ENCODE measurements at places on chromosomes 2 and 18.

GRCh38 chr18:2978661-2979106 is 34.3 kb downstream of the LPIN2 start:
- DNase-seq = peak; percentile 57

- DNase-seq = peak; percentile 34
These were observed 39.9 kb upstream of the SMAD7 start for GRCh38 chr18:48990481-48991318.

GRCh38 chr2:238580486-238580885 is 153.8 kb downstream of the ASB1 start:
- DNase-seq = no peak

- no peak for DNase-seq
These were observed 16.4 kb downstream of the SLC66A2 start for GRCh38 chr18:79935098-79935480.

DNA sequence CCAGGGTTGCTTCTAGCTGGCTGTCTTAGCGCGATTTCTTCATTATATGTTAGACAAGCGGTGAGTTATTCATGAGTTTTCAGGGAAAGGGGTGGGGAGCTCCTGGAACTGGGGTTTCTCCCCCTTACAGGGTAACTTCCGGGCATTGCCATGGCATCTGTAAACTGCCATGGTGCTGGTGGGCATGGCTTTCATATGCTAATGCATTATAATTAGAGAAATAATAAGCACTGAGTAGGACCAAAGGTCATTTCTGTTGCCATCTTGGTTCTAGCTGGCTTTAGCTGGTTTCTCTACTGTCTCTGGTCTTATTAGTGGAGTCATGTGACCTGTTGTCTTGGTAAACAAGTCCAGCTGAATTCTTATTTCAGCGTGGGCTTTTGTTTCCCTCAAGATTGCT is 5.5 kb upstream of the SNTG2 start:
- no peak for DNase-seq

- DNase-seq = no peak
These were observed 198.9 kb downstream of the NEDD4L start for GRCh38 chr18:58242968-58243367.

GRCh38 chr2:168751104-168751740 is 51.2 kb upstream of the NOSTRIN start:
- no peak for DNase-seq

GRCh38 chr18:48673853-48674721 is 135.3 kb downstream of the CTIF start:
- DNase-seq = no peak

- no peak for DNase-seq
These were observed 39.8 kb upstream of the TBC1D8 start for GRCh38 chr2:101190747-101191516.

- no peak for DNase-seq
These were observed 1255.2 kb downstream of the CNTNAP5 start for GRCh38 chr2:125280265-125280664.

DNA sequence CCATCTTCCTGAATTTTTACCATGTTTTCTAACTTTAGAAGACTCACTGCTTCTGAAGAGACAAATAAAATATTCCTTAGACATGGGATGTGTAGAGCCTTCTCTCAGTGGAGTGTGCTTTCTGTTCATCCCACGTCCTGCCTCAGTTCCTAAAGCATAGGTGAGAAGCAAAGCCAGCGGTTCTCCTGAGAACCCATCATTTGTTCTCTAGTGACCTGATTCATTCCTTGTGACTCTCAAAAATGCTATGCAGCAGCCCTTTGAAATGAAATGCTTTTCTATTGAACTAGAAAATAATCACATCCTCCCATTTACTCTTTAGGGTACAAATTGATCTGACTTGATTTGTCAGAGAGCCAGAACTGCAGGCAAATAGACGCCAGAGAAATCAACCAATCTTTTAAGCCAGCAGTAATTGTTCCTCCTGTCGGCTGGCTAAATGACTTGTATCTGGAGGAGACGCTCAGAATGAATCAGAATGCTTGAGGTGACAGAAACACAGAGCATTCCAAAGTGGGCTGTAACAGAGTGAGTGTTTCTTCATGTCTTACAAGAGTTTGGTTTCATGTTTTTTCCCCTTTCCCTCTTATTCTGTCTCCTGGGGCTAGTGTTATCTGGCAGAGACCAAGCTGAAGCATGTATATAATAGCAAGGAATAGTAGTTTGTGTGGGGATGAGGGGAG is 81.3 kb upstream of the TMEM178A start:
- DNase-seq = peak; percentile 74

DNA sequence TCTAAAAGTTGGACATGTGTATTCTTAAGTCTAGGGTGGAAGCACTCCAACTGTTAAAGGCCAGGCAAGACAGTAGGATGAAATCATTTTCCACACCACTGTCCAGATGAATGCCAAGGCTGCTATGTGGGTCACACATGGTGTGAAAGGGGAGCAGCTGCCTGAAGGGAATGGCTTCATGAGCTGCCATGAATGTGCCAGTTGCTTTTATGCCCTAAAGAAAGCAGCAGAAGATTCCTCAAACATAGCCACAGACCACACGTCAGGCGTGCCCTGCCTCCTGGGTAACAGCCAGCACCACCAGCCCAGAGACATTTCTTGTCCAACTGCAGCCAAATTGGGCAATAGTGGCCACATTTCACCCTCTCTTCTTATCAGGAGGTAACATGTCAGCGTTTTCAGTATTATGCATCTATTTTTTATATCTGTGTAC is 130.2 kb downstream of the MTCL1 start:
- peak; percentile 98 for DNase-seq

DNA sequence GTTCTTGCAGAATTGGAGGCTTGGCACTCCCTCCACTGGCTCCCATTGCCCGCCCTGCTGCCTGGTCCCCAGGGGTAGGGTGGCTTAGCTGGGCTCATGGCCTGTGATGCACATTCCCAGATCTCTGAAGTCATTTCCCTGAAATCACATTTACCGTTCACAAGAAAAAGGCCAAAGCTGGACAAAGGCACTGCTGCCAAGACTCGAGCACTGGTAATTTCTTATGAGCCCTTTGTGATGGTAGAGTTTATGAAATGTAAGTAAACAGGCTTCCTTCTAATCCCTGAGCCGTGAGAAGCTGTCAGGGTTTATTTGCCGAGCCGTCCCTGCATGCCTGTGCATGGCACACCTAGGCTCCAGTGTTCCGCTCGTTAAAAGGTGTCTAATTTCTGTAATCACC is 247.2 kb upstream of the EPAS1 start:
- no peak for DNase-seq

GRCh38 chr2:127196549-127196948 is 23.6 kb downstream of the CYP27C1 start:
- DNase-seq = no peak

- DNase-seq = peak; percentile 83
These were observed at the start of gene ATP8B1 for GRCh38 chr18:57803103-57803969. ATP8B1 (minus strand) TSS chr18:57803315; CDS start chr18:57731807, 71,508 bp downstream.

GRCh38 chr2:235860111-235860510 is 308.1 kb downstream of the GBX2 start:
- DNase-seq = no peak

DNA sequence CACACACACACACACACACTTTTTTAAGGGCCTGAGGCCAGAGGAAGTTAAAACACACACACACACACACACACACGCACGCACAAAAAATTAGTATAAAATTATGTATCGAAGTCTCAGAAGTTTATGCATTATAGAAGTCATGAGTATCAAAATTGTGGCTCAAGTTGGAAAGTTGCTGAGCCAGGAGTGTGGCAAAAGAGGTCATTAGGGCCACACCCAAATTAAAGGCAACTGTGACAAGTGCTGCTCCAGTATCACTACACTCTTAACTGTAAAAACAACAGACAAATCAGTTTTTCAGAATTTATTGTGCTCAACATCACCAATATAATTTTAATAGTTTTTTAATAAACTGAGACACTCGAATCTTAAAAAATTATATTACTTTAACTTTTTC is 36.9 kb downstream of the YWHAQ start:
- no peak for DNase-seq

GRCh38 chr2:199922856-199923255 is 11.8 kb downstream of the C2orf69 start:
- no peak for DNase-seq

GRCh38 chr2:161204846-161205245 is 44.6 kb downstream of the TANK start:
- DNase-seq = no peak

DNA sequence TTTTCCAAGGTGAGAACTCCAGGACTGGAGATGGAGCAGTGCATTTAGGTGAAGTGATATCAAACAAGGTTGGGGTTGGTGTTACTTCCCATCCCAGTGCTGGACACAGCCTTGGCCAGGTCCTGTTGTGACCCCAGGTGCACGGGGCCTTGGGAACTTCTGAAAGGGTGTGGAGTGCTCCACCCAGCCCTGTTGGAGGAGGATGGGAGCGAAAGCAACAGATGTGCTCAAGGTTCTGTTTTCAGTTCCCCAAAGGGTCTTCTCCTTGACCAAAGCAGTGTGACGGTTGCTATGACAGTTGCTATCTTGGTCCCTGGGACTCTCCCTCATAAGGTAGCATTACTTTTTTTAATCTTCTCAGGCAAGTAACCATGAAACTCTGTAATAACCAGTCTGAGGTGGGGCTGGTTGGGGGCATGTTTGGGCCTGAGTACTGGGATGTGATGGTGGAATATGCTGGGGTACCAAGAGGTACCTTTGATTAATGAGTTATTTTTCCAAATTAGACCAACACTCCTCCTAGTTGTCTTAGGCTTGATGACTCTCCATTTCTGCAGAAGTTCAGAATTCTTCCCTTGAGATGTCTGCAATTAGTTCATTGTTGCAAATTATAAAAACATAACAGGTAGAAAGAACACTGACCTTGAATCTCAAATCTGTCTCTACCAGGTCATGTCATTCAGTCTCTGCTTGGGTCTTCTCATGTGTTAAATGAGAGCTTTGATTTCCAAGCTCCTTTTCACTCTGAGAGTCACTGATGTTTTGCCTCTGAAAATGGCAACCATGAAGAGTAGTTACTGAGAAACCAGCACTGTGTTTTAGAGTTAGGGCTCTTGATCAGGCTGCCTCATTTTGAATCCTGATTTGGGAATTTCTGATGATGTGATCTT is 154.5 kb downstream of the RPIA start:
- no peak for DNase-seq

- no peak for DNase-seq
These were observed 1782.1 kb upstream of the CELF4 start for GRCh38 chr18:39347701-39348100.

DNA sequence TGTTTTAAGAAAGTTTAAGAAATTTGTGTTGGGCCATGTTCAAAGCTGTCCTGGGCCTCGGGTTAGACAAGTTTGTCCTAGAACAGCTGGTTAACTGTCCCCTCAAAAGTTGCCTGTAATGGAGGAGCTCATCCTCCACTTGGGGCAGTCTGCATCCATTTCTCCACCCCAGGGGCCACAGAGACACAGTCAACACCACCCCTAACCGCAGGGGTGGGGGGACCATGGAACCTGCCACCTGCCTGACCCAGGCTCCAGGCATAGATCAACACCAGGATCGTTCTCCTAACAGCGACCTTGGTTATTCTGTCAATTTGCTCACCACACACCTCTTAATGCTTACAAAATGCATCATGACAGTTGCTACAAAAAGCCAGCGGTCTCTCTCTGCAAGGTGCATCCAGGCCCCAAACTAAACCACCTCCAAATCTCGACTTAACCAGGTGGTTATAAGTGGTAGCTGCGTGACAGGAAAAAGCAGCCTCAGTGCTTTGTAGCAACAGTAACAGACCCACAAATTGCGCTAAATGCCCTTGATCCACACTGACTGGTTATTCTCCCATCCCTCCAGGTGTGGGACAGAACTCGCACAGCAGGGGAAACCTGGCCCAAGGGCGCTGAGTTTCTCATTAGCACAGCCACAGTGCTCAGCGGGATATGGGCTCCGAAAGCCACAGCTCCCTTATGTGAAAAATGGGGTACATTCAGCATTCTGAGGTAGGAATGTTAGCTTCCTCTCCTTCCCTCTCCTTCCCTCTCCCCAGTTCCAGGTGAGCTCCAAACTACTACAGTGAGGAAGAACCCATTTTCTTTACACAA is 48.0 kb downstream of the HDLBP start:
- DNase-seq = no peak

DNA sequence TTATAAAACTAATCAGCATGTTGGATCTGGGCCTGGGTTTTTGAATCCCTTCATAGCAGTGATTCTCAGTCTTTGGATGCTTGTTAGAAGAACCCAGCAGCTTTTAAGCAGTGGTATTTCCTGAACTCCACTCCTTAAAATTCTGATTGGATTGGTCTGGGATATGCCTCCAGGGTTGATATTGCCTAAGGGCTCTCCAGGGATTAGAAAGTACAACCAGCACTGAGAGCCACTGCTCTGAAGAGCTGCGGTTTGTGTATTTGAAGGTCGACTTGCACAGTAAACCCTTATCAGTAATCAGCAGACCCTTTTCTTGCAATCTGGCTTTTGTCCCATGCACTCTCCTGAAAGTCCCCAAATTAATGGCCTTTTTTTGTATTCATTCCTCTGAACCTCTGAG is 17.0 kb upstream of the RBMS1 start:
- peak; percentile 80 for DNase-seq

DNA sequence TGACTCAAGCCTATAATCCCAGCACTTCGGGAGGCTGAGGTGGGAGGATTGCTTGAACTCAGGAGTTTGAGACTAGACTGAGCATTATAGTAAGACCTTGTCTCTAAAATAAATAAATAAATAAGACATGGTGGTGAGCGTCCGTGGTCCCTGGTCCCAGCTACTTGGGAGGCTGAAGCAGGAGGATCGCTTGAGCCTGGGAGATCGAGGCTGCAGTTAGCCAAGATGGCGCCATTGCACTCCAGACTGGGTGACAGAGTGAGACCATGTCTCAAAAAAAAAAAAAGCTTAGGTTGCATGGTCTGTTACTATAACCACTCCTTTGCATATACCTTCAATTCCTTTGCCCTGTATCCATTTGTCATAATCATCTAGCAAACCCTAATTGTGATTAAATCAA is 3.7 kb downstream of the CYP20A1 start:
- DNase-seq = no peak

- DNase-seq = peak; percentile 49
These were observed 72.9 kb downstream of the CCBE1 start for GRCh38 chr18:59624369-59624765.

DNA sequence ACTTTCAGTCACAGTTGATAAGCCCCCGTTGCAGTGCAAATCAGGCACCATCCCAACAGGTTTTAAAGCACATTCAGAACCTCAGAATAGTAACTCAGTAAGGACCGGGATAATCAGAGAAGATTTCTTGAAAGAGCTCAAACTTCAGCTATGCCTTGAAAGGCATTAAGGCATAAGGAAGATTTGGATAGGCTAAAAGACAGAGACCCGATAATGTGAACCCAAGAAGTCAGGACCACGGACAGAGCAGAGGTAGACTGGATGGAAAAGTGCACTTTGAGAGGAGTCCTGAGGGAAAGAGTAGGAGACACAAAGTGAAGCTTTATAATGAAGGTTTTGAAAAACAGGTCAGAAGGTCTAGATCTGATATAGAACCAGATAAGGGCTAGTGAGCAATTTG is 36.9 kb upstream of the KLF7 start:
- no peak for DNase-seq

- DNase-seq = no peak
These were observed 425.6 kb downstream of the SUCLG1 start for GRCh38 chr2:84033347-84033974.
